ENCODE measurements at places on chromosomes 1 and 21.

DNA sequence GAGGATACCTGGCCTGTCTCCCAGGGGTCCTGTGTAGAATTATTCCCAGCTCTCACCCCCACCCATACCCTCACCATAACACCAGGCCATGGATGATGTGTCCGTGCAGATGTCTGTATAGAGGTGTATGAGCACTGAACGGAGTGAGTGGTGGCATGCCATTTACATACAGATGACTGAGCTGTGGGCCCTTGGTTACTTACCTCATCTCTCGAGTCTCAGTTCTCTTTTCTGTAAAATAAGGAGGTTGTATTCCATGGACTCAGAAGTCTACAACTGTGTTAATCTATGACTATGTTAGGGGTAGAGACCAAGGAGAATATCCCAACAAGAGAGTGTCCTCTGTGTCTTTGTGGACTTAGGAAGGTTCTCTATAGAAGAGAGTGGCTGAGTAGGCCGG lies 65.6 kb upstream of the CD1D start:
- DNase-seq, result no peak

- no peak for DNase-seq
Measured at GRCh38 chr1:232291261-232291660, 338.7 kb downstream of the SIPA1L2 start.

DNA sequence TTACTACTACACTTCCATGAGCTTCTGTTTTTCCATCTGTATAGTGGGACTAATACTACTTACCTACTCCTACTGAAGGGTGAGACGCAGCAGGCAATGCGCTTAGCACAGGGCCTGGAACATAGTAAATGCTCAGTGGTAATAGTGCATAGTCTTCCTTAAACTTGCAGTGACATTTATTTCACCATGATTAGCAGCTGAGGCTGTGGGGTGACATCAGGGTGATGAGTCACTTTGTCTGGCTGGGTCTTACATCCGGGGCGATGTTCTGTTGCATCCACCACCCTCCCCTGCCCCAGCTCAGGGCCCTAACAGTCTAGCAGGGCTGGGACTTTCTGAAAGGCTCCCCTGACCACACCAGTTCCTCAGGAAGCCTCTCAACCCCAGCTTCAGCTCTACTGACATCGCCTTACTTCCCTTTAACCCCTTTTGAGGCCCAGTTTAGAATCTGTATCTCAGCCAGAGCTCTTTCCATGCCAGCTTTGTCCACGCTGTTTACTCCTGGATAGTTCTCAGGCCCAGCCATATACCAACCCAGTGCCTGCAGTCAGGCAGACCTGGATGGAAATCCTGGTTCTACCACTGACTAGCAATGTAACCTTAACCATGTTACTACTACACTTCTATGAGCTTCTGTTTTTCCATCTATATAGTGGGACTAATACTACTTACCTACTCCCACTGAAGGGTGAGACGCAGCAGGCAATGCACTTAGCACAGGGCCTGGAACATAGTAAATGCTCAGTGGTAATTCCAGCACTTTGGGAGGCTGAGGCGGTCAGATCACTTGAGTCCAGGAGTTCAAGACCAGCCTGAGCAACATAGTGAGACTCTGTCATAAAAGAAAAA lies 66.3 kb downstream of the CD58 start:
- DNase-seq, result no peak

DNA sequence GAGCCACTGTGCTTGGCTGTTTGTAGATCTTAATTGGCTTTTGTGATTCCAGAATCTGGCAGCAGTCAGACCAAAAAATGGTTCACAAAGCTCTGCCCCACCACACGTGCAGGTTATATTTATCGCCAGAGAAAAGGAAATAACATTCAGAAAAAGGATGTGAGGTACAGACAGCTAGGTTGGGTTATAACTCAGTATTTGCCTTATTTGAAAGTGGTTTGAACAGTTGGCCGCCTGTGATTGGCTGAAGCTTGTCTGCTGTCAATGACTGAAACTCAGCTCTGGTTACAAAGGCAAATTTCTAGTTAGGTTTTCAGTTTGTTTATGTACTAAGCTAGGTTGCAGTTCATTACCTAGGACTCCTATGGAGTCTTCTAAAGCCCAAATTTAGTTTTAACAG lies 9.6 kb downstream of the SH3BGR start:
- DNase-seq, result no peak

GRCh38 chr1:57329937-57330336 lies 93.9 kb downstream of the DAB1 start:
- DNase-seq, result no peak

DNA sequence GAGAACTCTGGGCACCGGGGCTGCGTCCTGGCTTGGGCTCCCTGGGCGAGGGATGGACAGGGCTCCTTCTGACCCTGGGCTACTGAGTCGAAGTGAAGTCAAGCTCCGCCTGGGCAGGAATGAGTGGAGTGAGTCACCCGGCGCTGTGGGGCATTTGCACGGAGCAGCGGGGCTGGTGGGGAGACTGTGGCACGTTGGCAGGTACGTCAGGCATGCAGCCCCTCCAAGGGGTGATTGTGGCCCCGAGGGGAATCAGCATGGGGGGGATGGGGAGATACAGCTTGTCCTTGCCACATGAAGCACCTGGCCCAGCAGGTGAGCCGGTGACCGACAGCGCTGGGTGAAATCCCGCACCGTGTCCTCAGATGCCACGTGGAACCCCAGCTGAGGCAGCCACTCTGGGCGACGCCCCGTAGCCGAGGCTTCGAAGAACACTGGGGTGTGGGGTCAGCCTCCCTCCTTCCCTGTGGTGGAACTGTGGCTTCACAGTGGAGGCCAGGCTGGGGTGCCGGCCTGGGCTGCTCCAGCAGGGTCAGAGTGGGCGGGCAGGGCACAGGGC lies 62.3 kb downstream of the COL18A1 start:
- no peak for DNase-seq

DNA sequence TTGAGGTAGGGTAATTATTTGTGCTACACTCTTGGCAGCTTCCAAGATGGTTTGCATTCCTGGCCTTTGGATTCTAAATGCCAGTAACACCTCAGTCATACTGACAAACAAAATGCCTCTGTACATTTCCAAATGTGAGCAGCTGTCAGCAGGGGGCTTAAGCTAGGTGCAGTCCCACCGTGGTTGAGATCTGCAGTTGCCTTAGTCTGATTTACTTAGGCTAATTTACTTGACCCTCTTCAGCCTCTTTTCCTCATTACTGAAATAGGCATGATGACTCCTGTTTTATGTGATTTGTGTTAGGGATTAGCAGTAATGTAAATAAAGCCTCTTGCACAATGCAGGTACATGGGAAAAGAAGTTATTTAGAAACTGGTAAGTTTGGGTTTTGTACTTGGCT lies 13.5 kb upstream of the SPATA1 start:
- DNase-seq, result no peak

DNA sequence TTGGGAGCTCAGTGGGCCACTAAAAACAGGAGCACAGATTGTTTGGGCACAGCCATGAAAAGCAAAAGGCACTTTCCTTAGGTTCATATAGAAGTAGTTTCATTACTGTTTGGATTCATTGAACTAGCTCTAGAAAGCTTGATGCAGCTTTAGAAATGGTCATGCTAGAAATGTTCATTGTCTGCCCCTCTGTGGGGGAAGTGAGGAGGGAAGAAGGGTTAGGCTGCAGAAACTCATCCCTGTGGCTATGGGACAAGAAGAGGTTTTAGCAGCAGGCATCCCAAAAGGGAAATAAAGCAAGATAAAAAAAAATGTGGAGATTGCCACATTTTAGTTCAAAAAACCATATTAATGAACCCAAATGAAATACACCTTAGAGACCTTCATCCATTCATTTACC lies 359.6 kb upstream of the PTBP2 start:
- no peak for DNase-seq

- DNase-seq, result no peak
Measured at GRCh38 chr21:45001134-45002095, 61.6 kb downstream of the SLX9 start.

- DNase-seq, result no peak
Measured at GRCh38 chr1:154880671-154881070, 10.6 kb upstream of the KCNN3 start.

DNA sequence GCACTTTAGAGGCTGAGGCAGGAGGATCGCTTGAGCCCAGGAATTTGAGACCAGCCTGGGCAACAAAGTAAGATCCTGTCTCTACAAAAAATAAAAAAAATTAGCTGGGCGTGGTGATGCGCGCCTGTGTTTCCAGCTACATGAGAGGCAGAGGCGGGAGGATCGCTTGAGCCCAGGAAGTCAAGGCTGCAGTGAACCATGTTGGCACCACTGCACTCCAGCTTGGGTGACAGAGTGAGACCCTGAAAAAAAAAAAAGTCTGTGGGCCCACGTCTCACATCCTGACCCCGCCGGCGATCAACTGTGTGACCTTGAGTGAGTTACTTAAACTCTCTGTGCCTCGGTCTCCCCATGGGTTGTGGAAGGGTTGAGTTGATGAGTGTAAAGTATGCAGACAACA lies 12.7 kb upstream of the ZBTB21 start:
- DNase-seq, result no peak

DNA sequence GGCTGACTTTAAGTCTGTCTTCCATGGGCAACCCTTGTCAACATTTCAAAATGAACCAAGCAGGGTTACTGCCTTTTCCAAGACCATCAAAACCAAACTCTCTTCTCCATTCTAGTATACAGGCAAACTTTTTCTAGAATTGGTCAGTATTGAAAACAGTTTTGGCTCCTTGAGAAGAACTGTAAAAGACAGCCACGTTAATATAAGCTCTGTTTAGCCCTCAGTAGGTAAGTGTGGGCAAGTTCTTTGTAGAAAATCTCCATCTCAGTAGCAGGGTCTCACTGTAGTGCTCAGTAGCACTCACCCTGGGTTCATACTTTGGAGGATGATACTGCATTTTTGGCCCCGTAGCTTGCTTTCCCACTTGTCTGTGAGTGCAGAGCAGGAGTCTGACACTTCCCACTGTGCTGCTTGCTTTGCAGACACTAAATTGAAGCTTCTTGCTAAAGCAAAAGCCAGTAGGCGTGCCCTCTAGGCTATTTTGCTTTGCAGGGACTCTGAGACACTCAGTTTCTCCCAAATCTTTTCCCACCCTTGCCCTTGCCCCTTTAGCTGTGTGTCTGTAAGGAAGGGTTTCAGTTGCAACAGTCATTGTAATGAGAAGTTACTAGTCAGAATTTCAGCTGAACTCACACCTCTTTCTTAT lies 34.3 kb upstream of the CACYBP start:
- DNase-seq, result no peak

- DNase-seq, result no peak
Measured at GRCh38 chr1:226973371-226973897, 33.3 kb downstream of the COQ8A start.

GRCh38 chr1:229037806-229038405 lies 233.0 kb upstream of the RAB4A start:
- DNase-seq, result no peak

DNA sequence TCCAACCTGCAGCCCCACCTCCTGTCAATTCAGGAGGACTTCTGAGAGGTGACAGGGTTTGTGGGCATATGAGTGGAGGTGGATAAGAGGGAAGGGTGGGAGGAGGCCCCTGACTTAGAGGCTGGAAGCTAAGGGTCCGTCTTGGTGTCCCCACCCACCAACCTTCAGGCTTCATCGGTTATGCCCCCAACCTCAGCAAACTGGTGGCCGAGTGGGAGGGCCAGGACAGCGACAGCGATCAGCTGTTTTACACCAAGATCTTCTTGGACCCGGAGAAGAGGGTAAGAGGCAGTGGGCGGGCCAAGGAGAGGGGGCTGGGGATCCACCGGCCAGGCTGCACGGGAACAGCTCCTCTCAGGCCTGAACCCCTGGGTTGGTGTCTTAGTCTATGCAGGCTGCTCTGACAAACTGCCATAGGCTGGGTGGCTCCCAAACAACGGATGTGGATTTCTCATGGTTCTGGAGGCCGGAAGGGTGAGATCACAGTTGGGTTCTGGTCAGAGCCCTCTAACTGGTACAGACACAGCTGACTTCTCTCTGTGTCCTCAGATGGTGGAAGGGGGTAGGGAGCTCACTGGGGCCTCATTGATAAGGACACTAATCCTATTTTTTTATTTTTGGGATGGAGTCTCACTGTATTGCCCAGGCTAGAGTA lies 18.1 kb downstream of the PLOD1 start:
- no peak for DNase-seq

GRCh38 chr1:147627435-147628110 lies 42.8 kb downstream of the ACP6 start:
- no peak for DNase-seq

DNA sequence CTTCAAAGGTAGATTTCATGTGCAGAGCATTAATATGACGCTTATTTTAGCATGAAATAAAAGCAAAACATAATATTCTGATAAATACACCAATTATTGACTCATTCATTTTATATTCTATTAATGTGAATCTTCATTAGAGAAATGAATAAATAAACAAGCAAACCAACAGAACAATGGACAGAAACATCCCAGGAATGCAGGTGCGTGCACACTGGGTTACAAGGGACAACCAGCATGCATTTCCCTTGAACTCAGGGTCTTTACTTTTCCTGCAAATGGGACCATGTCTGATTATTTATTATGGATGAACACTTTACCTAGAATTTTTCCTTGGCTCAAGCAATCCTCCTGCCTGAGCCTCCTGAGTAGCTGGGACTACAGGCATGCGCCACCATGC lies 13.5 kb downstream of the LRRC53 start:
- no peak for DNase-seq

GRCh38 chr21:25689226-25689625 lies 45.5 kb downstream of the ATP5PF start:
- no peak for DNase-seq

DNA sequence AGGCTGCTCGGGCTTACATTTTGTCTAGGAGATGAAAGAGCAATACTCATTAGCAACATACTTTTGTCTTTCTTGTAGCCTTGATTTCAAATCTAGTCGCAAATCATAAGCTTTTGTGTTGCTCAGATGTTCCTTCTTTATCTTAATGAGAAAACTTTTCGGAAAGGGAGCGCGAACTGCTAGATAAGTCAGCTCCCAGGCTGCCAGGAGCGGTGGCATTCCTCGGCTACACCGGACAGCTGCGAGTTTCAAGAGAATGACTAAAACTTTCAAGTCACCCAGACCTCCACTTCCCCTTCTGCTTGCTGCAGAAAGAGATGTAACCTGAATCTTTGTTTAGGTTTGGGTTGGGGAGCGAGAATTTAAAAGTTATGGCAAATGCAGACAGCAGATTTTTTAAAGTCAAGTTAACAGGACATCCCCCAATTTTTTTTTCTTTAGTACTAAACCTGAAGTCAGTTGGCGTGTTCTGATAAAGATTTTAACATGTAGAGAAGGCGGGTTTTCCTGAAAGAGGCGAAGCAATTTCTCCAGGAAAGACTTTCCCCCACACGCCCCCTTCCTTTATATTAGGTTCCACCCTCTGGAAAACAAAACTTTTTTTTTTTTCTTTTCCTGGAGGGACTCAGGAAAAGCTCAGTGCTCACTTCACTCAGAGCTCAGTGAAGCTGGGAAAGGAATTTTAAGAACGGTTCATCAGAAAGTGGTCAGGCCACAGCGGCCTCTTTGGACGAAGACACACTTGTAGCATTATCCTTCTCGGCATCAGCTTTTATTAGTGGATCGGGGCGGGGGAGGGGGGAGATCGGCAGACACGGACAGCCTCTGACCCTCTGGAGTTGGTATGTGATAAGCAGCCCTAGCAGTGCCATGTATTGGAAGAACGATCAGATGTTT lies at the start of gene LHX8:
Gene LHX8, plus strand, starts transcription at position 639 of the 897 bp plus-strand sequence. CDS start 2,227 bp downstream, outside the sequence.
- DNase-seq, result no peak
